ENCODE measurements at places on chromosomes 1 and 21.

DNA sequence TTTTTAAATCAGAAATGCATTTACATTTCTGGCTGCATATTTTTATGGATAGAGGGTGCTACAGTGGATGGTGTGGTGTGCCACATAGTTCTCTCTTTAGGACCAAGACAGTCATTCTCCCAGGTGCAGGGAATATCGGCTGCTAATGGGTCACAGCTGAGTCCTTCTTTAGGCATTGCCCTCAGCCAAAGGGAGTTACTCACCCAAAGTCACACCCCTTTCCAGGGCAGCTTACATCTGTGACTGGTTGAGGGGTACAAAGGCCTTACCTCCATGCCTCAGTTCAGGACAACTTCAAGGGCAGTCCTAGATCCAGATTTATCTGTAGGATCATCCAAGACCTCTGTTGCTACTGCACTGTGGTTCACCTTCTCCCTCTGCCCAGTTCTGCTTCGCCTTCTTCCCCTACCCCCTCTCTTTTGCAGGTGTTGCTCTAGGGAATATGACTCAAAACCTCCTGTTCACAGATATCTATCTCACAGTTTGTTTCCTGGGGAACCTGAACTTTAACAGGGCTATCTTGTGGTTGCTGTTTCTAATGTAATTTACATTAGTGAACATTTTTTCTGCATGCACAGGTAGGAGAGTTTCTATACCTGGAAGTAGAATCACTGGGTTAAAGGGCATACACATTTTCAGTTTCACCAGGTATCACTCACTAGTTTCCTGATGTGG, 413.9 kb downstream of the RPS6KC1 start:
- DNase-seq: no peak

- DNase-seq: no peak
These were observed 4.9 kb downstream of the SKI start for GRCh38 chr1:2232916-2233438.

- no peak for DNase-seq
These were observed 118.8 kb upstream of the PBX1 start for GRCh38 chr1:164440232-164440631.

DNA sequence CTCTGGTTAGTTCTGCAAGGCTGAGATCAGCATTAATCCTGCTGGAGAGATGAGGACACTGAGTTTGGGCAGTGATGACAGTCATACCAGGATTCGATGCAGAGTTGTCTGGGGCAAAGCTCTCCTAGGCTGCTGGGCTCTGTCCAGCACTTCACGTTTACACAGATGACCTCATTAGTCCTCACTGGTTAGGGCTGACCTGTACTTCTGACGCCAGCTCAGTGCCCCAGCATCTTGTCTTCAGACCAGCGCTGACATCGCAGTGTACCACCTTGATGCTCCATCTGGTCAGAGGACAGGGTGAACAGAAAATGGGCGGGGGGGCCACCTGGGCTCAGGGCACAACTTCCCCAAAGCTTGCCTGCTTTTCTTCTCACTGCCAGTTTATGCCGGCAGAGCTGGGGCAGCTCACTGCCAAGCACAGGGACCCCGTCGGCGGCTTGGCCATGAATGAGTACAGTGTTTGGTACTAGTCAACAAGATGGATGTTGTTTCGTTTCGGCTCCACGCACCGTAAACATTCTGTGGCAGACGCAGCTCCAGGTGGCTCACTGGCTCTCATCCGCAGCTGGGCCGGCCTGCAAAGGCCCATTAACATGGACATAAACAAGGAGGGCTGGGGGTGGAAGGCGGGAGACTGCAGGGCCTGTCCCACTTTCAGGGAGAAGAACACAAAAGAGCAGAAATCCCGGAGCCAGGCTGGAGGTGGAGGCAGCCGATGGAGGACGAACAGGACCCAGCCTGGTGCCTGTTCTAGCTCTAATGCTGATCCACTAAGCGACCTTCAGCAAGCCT, 118.7 kb downstream of the GLIS1 start:
- DNase-seq: no peak

GRCh38 chr1:232473324-232473723, 156.6 kb downstream of the SIPA1L2 start:
- no peak for DNase-seq

DNA sequence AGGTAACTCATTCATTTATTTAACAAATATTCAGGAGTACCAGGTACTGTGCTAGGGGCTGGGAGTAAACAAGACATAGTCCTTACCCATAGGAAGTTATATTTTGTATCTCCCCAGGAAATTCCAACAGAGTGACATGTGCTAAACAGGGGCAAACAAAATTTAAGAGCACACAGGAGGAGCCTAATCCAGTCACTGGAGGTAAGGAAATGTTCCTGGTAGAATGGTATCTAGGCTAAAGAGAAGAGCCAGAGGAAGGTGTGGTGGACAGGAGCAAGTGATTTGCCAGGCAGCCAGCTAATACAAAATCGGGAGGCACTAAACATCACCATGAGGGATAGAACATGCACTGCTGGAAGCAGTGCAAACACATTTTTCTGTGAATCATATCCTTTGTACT, 10.4 kb downstream of the TEX38 start:
- no peak for DNase-seq

- no peak for DNase-seq
These were observed 10.9 kb downstream of the PBX1 start for GRCh38 chr1:164569866-164570265.

DNA sequence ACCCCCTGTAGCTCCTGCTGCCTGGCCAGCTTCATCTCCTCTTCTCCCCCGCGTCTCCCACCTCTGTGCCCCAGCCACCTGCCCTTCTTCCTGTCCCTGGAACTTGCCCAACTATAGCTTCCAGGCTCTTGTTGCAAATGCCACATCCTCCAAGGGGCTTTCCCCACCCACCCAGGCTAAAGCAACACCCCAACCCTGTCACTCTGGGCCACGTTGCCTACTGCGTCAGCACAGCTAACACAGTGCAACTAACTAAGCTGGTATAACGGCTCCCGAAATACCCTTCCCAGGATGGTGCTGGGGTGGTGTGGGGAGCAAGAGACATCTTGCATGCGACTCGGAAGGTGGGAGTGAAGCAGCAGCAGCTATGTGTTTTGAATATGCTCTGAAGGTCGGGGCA, 19.7 kb downstream of the CAMK2N1 start:
- no peak for DNase-seq

DNA sequence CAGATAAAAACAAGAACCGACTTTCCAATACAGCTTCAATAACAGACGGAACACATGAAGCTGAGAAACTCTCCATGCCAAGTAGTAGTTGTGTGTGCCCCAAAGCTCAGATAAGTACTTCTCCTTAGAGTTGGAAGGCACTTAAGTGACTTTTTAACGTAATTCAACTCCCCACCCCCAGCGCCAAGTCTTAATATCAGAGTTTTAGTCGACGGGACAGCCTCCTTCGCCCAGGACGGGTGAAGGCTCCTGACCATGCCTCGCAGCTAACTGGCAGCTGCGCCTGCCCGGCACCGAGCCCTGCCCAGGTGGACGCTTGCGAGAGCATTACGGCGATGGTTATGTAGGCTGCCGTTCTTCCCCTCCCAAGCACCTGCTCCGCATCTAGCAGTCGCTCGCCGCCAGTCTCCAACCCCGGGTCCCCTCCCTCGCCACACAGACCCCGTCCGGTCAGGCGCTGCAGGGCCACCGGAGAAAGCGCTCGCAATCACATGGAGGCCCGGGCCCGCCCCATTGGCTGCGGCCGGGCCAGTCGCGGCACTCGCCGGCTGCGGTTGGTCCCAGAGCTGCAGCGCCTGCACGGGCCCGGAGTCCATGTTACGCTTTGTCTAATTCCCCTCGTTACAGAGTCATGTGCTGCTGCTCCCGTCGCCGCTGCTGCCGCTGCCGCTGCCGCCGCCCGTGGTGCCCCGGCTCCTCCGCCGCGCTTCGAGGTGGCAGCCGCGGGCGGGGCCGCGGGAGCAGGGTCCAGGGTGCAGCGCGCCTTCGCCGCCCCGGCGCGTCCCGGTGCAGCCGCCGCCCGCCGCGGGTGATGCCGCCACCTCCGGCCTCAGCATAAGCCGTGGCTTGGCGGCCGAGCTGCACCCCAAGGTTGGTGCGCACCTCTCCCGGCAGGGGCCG, at the start of gene LRRC8D:
Gene LRRC8D (plus strand): TSS at position 611 of the 900 bp plus-strand sequence. CDS start 112,037 bp downstream, outside the sequence.
- peak; percentile 72 for DNase-seq

Data from GM12892 (cell line).